CD8-positive, alpha-beta T cell (primary cell): ENCODE measurements at places on chromosomes 16 and 17. TPM values are rescaled to one million over a fixed set of nuclear protein-coding genes. Genes with fewer than 3 reads are reported as not detected.

- no peak for DNase-seq
Observed at GRCh38 chr17:74298778-74299177, 24.7 kb downstream of the DNAI2 start.

DNA sequence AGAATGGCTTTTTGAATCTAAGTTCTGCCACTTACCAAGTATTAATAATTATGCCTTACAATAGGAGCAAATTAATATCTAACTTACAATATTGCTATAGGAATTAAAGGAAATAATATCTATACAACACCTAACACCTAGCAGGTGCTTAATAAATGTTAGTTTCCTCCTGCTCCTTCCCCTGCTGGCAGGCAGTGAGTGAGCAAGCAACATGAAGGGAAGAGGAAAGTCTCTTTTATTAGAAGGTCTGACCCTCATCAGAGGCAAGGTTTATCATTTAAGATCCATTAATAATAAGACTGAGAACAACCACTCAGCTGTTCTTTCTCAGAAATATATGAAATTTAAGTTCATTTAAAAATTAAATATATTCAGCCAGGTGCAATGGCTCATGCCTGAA is 6.7 kb upstream of the DYNC1LI2 start:
- DNase-seq = no peak

The PRRT2 gene
- 1.7 TPM for total RNA-seq

- DNase-seq = no peak
Observed at GRCh38 chr17:80724775-80725266, 180.2 kb downstream of the RPTOR start.

GRCh38 chr16:73771196-73772064 is 525.2 kb upstream of the PSMD7 start:
- DNase-seq = no peak

The POLDIP2 gene
- total RNA-seq = 26.8 TPM

The ABCA10 gene
- 0.38 TPM for total RNA-seq
